ENCODE measurements at places on chromosomes 2 and 18.

DNA sequence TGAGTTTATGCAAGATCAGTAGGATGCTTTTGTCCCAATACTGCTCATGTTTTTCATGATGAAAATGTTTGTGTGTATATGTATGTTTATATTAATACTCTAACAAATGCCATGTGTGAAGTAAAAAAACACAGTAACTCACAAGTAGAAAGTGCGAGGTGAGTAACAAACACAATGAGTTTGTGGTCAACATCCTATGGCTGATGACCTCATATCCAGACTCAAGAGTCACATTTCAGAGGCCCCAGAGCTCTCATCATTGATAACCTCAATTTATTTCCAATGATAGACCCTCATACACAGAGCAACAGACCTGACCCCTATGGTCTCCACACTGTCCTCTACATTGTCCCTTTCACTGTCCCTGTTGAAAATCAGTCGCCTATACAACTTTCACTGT, 34.5 kb downstream of the ZNF519 start:
- no peak for DNase-seq

GRCh38 chr2:7530001-7530400, 612.8 kb downstream of the RNF144A start:
- no peak for DNase-seq

DNA sequence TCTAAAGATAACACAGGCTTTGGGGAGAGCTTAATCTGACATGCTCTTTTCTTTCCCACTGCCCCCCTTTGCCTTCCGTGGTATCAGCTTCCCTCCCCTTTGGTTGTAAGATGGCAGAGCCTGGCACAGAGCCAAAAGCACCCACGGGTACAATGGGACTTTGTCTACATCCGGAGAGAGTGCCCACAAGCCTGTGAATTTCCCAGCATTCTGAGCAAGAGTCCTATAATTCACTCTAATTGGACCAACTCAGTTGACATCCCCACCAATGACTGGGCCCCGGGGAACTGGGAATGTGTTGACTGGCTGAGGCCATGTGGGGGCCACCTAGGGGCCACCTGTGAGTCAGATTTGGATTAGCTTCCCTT, 20.1 kb upstream of the C2orf72 start:
- no peak for DNase-seq

DNA sequence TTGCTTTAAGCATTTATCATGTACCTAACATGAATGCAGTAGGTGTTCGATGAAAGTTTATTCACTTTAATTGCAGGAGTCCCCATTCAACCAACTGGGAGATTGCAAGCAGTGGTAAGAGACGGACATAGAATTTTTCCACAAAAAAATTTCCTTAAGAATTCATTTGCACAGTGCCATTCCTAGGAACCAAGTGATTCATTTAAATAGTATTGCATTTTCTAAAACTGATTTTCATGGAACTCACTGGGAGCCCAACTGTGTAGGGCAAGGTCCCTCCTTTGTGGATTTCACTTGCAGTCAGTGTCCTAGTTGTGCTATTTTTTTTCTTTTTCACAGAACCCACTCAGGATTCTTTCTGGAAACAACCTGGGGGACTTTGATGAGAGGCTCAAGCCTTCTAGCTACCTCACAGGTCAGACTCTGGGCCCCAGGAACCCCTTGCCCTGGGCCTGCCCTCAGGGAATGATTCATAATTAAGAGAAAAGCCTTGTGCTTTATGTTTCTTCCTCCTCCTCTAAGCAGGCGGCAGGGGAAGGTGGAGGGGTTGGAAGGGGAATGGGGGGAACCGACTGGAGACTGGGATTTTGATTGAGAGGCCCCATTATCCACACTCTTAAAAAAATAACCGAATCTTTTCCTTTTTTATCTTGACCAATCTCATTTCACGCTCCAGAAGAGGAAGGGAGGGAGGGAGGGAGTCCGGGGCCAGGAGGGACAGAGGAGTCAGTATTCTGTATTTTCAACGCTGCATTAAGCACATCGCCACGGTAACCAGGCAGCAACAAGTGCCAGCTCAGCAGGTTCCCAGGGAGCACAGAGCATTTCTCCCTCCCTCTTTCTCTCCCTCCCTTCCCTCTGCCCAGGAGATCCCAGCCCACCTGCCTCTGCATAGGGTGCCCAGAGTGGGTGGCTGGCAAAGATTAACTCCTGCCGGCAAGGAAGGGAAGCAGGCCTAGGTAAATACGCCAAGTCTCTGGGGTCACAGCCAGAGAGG, 51.8 kb downstream of the PSD4 start:
- DNase-seq, result no peak

- no peak for DNase-seq
Observed at GRCh38 chr2:5330961-5331360, 361.2 kb upstream of the SOX11 start.

- DNase-seq, result no peak
Observed at GRCh38 chr18:76951456-76952247, 129.3 kb downstream of the ZNF236 start.

- no peak for DNase-seq
Observed at GRCh38 chr2:26560892-26561291, 80.3 kb downstream of the CIB4 start.

- no peak for DNase-seq
Observed at GRCh38 chr2:100876231-100876860, 56.4 kb downstream of the NPAS2 start.

DNA sequence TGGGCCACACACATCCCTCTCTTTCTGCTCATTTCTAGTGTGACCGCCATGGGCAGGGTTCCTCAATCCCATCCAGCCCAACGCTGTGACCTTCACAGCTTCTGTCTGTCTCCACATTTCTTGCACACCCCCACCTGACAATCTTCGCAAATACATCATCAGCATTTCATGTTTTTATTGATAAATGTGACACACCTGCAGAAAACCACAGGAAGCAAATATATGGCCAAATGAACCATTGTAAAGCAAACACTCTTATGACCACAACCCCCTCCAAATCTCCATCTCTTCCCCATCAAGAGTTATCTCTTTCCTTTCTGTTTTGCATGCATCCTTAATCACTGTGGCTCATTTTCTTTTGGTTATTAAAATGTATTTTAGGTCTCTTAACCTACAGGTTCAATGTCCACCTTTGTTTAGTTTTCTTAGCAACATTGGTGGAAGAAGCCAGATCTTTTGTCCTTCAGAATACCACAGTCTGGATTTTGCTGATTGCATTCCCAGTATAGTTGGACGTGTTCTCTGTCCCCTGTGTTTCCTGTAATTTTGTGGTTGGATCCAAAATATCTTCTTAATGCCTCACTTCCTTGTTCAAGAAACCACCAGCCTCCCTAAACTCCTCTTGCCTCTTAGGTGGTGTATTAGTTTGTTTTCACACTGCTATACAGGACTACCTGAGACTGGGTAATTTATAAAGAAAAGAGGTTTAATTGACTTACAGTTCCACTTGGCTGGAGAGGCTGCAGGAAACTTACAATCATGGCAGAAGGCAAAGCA, 9.8 kb upstream of the NCK2 start:
- no peak for DNase-seq

- DNase-seq, result no peak
Observed at GRCh38 chr2:127124426-127124825, 17.5 kb upstream of the BIN1 start.

GRCh38 chr18:10537765-10538164, 11.9 kb downstream of the NAPG start:
- DNase-seq, result no peak

DNA sequence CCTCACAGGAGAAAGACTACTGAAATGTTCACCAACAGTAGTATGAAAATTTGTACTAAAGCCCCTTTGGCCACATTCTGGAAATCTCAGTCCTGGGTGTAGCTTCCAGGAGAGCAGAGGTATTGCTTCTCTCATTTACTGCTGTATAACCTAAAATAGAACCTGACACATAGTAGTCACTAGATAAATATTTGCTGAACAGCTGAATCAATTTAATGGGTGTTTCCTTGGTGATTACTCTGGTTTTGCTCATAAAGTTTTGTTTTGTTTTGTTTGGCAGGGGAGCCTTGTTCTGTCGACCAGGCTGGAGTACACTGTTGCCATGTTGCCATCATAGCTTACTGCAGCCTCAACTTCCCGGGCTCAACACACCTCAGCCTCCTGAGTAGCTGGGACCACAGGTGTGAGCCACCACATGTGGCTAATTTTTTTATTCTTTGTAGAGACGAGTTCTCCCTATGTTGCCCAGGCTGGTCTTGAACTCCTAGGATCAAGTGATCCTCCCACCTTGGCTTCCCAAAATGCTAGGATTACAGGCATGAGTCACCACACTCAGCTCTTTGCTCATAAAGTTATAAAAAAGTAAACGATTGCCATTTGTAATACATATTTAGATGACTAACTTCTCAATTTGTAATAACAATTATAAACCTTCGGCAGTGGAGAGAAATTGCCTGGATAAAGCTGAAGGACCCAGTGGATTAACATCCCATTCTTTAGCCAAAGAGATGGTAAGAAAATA, 11.5 kb upstream of the PARD3B start:
- DNase-seq, result no peak

GRCh38 chr2:33342705-33343104, 133.7 kb upstream of the RASGRP3 start:
- no peak for DNase-seq

DNA sequence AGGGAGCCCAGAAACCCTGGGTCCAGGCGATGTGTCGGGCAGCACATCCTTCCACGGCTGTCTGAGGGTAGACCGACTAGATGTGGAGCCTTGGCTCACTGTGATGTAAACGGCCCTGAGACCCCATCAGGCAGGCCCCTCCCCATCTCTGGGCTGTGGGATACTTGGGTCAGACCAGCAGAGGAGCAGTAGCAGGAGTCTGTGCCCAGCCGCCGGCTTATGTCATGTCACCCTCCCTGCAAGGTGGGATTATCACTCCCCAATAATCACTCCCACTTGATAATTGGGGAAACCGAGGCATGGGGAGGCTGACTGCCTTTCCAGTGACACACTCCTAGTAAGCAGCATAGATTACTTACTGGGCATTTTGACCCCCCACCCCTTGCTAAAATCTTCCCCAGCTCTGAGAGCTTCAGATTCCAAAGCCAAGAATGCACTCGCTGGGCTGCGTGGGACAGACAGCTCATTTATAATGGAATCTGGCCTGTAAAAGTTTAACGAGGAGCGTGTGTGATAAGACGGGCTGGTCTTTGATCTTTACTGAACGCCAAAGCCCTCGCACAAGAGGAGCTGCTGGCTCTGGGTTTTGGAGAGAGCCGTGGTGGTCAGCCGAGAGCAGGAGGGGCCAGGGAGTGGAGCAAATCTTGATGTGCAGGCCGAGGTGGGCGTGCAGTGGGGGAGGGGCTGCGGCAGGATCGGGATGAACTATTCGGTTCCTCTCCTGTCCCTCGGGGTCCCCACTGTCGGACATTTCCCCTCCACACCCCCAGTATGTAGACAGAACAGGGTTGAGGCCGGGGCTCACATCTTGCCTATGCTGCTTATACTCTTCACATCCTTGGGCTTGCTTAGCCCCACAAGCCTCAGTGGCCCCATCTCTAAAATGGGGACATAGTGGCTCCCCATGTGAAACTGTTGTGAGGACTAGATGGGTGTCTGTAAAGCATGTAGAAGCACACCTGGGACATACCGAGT, 200.0 kb downstream of the GLI2 start:
- DNase-seq, result no peak

- DNase-seq, result no peak
Observed at GRCh38 chr2:178225006-178225805, 30.9 kb downstream of the OSBPL6 start.

GRCh38 chr2:177165061-177165583, 47.5 kb upstream of the HNRNPA3 start:
- DNase-seq, result no peak

DNA sequence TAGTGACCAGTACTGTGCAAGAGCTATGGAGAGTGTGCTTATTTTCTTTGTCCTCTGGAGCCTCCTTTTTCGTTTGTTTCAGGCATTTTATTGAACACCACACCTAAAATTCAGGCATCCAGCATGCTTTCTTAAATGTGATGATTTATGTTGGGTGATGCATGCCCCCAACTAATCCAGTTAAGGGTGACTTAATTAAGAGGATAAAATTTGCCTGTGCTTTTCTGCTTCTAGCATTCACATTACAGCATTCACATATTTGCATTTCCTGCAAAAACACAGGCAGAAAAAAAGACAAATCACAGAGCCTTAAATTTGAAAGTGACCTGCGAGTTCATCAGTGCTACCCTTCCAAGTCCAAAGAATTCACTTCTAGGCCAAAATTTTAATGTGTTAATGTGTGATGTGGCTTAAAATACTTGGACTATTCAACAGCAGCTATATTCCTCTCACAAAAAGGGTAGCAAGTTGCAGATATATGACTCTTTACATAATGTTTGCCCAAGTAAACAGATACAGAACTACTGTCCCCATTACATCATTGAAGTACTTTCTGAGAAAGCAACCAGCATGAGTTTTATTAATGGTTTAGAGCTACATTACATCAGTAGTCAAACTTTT, 286.5 kb downstream of the THSD7B start:
- DNase-seq, result no peak

DNA sequence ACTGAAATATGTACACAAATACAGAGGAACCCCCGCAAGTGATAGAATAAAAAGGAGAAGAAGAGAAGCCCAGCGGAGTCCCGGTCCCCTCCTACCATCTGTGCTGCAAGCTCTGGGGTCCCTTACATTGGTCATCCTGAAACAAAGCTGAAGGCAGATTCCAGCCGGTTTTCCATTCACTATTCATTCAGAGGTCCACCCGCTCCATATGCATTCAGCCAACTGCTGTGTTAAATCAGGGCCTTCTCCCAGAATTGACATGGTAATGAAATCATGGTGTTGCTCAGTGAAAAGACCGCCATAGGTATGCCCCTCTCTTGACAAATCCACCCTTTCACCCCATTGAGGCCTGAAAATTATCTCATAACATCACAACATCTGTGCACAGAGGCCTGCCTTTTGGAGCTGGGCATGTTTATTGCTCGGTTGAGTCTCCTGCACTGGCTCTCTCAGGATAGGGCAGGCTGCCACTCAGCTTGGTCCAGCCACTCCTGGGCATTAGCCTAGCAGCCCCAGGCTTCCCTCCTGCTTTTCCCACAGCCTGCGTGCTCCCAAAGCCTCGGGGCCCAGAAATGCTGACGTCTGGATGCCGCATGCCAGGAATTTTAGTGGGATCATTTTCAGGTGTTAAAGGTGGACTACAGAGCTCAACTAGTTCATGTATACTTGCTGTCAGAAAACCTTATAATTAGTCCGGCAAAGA, 39.3 kb upstream of the ID2 start:
- no peak for DNase-seq

DNA sequence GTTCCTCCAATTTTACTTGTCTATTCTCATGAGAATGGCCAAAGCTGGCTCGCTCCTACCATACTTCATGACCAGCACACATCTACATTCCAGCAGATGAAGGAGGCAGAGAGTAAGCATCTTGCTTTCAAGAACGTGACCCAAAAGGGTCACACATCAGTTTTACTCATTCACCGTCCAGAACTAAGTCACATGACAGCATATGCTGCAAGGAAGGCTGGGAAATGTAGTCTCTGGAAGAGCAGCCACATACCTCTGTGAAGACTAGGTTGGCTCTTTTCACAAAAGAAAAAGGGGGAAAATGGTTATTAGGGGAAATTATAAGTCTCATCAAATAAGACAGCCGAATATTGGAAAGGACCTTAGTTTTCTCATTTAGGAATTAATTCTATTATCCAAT, 835.3 kb downstream of the EPHA4 start:
- no peak for DNase-seq
